ENCODE measurements at places on chromosomes 6 and 20.

- peak; percentile 74 for DNase-seq
These were observed 1.4 kb downstream of the CLIC1 start for GRCh38 chr6:31734821-31735406.

DNA sequence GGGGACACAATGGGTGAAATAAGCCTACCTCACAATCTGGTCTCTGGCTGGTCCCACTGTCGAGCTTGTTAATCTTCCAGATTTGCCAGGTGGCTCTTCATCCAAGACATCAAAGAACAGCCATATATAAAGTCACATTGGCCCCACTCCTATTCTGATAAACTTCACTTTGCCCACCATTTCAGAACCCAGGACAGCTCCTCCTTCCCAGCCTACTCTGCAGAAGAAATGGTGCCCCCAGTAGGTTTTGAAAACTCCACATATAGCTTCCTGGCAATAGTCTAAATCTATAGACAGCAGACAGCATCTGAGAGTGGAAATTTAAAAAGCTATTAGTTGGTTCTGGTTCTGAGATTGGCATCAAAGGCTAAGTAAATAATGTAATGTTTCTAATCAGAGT is 143.1 kb upstream of the PCSK2 start:
- peak; percentile 4 for DNase-seq

DNA sequence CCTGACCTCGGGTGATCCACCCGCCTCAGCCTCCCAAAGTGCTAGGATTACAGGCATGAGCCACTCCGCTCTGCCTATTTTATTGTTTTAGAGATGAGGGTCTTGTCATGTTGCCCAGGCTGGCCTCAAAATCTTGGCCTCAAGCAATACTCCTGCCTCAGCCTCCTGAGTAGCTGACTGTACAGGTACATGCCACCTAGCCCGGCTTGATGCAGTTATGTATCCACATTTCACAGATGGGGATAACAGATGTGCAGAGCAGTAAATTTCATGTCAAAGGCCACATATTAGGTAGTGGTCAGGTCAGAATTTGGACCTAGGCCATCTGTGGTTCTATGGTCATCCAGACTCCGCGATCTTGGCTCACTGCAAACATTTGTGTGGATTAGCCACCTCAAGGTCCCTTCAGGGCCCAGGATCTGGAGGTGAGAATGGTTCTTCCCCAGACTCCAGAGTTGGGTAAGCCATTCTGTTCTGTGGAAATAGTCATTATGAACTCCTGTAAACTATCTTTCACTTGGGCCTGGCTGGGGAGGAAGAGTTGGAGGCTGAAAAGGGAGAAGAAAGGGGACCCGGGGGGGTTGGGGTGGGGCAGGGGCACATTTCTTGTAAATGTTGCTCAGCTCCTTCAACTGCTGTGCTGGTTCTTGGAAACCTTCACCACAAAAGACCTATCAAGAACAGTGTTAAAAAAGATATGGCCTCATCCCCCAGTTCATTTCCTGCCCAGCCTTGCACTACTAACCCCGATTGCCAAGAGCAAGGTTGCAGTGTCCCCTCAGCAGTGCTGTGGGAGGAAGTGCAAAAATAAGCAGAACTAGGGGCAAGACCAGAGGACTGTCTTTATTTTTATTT is 13.0 kb downstream of the PIM1 start:
- DNase-seq: peak; percentile 66

GRCh38 chr6:116376149-116376548 is 5.4 kb downstream of the DSE start:
- DNase-seq: no peak

DNA sequence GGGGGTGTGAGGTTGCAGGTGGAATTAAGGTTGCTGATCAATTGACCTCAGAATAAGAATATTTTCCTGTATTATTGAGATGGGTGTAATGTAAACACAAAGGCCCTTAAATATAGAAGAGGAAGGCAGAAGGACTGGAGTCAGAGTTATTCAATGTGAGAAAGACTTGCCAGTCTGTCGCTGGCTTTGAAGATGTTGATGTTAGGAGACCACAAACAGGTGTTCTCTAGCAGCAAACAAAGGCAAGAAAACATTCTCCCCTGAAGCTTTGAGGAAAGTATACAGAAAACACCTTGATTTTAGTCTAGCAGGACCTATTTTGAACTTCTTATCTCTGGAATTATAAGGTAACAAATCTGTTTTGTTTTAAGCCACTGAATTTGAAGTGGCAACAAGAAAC is 138.9 kb upstream of the PTPRK start:
- DNase-seq: no peak

DNA sequence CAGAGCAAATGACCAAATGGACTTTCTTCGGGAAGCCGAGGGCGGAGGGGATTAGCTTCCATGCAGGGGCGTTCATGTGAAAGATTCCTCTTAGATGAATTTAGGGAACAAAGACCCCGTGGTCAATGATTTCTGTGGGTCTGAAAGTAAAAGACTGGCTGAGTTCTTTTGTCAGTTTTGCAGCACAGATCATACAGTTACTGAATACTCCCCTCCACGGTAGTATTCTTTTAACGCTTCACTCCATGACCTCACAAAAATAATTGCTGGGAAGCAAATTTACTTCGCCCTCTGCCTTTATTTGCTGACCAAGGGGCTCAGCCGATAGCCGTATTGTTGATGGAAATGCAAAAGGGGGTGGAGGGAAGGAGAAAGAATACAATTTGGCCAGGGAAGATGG is 86.0 kb upstream of the SALL4 start:
- DNase-seq: no peak

DNA sequence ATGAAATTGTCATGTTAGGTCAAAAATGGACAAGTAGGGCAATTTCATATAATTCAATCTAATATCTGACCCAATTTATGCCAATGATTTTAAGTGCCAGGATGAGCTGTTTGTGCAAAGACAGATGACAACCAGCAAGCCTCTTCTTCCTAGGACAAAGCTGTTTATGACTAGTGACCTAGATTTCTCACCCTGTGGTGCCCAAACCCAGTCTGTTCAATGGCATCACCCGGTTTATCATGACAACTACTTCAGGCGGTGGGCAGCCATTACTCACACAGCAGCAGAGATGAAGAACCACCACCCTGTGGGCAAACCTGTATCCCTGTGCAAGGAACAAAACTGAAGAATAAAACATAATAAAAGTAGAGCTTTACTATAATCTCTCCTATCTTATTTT is 59.0 kb downstream of the MAP7 start:
- no peak for DNase-seq

DNA sequence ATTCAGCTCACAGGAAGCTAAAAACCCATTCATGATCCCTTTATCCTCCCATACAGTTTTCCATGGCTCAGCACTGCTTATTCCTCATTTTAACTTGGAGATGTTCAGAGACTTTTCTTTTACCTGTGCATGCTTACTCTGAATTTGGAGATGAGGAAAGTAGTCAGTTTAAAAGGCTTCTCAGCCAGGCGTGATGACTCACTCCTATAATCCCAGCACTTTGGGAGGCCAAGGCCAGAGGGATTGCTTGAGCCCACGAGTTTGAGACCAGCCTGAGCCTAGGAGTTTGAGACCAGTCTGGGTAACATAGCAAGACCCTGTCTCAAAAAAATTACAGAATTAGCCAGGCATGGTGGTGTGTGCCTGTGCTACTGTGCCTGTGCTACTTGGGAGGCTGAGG is 30.3 kb upstream of the TMEM217 start:
- DNase-seq: no peak

GRCh38 chr6:107729098-107729497 is 95.0 kb downstream of the SCML4 start:
- no peak for DNase-seq

DNA sequence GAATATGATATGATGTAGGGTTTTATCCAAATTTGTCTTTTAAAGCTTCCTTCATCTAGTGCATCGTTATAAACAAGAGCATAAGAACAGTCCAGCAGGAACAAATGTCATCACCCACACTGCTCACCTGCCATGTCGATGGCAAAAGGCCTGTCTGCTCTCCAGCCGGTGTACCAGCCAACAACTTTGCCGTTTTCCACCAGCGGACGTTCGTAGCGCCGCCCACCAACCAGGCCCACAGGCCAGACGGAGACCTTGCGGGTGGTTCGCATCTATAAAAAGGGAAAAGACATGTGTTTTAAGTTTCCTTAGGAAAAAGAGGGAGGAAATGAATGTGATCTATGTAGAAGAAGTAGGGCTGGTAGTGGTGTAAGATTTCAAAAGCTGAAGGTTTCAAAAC is 62.9 kb downstream of the B3GAT2 start:
- no peak for DNase-seq

DNA sequence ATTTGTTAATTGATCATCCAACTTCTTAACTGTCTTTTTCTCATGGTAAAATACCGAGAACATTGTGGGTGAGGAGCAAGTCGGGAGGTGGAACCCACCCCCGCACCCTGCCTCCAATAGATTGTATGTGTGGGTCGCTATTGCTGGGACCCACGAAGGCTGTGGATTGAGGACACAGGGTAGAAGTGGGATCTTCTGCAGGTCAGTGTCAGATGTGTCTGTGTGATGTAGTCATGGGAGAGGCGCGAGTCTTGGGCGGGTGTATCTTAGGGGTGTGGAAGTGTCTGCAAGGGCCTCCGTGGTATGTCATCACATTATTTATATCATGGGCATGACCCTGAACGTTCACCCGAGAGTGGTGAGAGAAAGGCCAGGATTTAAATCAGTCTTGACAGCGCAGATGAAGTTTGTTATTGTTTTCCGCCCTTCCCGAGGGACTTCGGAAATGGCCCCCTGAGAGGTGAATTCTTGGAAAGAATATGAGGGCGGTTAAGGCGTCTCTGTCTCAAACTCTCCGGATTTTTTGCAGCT is 472 bp upstream of the PAQR8 start:
- peak; percentile 52 for DNase-seq

GRCh38 chr6:42193491-42193894 is 1.3 kb downstream of the GUCA1B start:
- DNase-seq: no peak

DNA sequence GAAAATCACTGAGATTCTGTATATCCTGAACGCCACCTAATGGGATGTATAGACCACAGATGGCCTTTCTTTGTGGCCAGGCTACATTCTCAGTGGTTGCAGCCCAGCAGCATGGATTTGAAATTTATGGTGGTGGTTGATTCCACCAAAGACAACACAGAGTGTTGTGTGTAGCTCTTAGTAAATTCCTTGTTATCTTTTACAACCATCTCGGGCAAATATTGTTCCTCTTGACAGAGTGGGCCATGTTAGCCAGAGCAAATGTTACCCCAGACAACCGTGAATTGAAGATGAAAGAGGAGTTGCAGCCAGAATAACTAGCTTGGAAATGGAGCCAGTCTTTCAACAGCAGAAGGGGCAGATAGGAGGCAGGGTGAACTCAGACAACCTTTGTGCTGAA is 39.5 kb downstream of the SLC24A3 start:
- no peak for DNase-seq

DNA sequence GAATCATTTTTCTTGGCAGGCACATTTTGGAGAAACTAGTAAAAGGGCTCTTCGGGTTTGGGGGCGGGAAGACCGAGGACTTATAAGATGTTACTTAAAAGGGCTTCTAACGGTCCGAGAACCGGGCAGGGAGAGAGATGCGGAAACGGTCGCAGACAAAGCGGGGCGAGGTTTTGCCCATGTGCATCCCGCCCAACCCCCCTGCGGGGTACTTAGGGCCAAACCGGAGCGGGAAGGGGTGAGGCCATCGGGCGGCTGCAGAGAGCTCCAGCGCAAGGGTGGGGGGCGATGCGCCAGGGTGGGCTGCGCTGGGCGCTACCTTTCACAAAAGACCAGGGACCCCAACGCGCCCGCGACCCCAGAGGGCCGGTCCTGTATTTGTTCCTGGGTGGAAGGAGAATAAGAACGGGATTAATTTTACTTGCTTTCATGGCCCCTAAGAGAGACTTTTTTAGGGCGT is 616 bp downstream of the TUBB start:
- DNase-seq: peak; percentile 83

GRCh38 chr20:50142812-50143211 is 10.7 kb downstream of the PEDS1 start:
- DNase-seq: no peak

- no peak for DNase-seq
These were observed 33.5 kb upstream of the MCM3 start for GRCh38 chr6:52317841-52318581.

GRCh38 chr6:144330017-144330987 is 45.2 kb downstream of the UTRN start:
- peak; percentile 50 for DNase-seq

GRCh38 chr6:114714836-114715507 is 372.1 kb upstream of the HS3ST5 start:
- no peak for DNase-seq

DNA sequence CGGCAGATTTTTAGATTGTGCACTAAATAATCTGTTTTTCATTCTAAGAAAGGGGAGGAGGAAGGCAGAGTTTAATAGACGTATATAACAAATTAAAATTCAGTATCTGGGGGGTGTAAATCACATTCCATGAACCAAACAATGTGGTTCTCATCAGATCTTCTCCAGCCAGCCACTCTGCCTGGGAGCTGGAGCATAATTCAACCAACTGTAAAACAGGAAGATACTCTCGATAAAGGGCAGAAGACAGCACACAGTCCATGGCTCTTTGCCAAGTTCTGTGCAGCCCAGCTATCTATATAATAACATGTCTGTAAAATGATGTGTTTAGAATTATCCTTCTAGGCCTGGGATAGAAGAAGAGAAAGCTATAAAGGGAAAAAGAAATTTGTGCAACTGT is 289.9 kb upstream of the ZFP64 start:
- DNase-seq: peak; percentile 37

- no peak for DNase-seq
These were observed 95.4 kb upstream of the DEFB112 start for GRCh38 chr6:50145125-50145524.

GRCh38 chr6:148757944-148758480 is 11.2 kb downstream of the UST start:
- DNase-seq: no peak

- DNase-seq: no peak
These were observed 484.3 kb upstream of the JAG1 start for GRCh38 chr20:11158146-11158545.

DNA sequence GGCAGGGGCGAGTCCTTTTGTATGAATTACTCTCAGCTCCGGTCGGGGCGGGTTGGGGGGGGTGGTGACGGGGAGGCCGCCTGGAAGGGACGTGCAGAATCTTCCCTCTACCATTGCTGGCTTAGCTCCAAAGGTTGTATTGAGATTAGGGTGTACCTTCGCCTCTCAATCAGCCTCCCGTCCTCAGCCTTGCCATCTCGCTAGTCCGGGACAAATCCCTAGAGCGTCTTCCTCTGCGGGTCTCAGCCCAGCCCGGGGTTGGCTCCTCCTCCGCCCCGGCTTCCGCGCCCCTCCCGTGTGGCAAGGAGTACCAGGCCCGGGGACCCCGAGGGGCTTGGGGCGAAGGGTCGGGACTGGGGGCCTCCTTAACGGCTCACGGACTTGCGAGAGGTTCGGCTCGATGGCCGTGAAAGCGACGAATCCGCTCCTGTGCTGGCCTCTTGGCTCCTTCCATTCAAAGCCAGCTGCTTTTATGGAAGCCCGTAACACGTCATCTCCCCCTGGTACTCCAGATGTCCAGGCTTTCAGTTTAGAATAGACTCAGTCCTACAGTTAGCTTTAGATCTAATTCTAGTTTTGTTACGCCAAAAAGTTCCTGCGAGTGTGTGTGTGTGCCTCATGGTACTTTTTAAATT is 636 bp upstream of the EEF1A1 start:
- DNase-seq: peak; percentile 98

GRCh38 chr20:58306421-58307261 is 2.9 kb upstream of the RAB22A start:
- peak; percentile 63 for DNase-seq

- no peak for DNase-seq
These were observed 85.3 kb upstream of the SLC22A23 start for GRCh38 chr6:3542032-3542640.
